Right atrium auricular region (tissue), 2 donors: ENCODE measurements at places on chromosomes 12 and 14. TPM values are rescaled to one million over a fixed set of nuclear protein-coding genes. Genes with fewer than 3 reads are reported as not detected.

- no peak overlapping the region for H3K27ac ChIP-seq
- no peak overlapping the region for H3K4me3 ChIP-seq
- DNase-seq = no peak
- H3K36me3 ChIP-seq = no peaks in the 10 kb centered on the region
Measured at GRCh38 chr12:89203144-89203543, 149.2 kb downstream of the DUSP6 start.

DNA sequence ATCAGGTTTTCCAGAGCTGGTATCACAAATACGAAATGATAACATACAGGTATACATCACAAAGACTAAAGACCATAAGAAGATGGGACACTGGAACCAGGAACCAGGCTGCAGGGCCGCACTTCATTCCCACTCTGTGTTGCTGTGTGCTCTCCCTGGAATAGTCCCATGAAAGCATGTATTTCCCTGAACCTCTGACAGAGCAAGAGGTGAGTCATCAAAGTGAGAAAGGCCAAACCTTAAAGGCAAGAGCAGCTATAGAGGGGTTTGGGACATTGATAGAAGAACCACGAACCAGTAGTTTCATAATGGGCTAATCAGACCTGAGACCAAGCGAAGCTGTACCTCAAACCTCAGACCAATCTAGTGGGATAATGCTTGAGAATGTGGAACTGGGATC lies 283.0 kb upstream of the PRKD1 start:
- H3K27me3 ChIP-seq = no peaks in the 10 kb centered on the region
- DNase-seq = no peak
- no peaks in the 10 kb centered on the region for H3K4me1 ChIP-seq
- no peaks in the 10 kb centered on the region for H3K36me3 ChIP-seq
- no peak overlapping the region for H3K4me3 ChIP-seq
- no peak overlapping the region for H3K27ac ChIP-seq

DNA sequence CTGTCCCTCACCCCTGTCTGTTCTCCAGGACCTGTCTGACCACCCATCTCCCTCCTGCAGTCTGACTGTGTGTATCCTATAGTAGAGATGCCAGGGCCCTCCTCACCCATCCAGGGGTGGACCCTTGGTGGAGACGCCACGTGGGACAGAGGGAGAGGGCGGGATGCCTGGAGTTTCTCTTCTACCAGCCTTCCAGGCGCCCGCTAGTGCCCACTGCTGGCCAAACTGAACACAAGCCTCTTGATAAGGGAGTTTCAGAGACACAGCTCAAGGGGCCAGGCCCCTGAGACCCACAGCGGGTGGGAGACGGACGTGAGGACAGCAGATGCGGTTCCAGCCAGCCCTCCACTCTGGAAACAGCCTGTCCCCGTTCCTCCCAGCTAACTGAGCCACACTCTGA lies 147.3 kb downstream of the RBM19 start:
- no peaks in the 10 kb centered on the region for H3K27me3 ChIP-seq
- DNase-seq = no peak

GRCh38 chr14:66046035-66046434 lies 440.1 kb upstream of the CCDC196 start:
- H3K27me3 ChIP-seq = no peaks in the 10 kb centered on the region
- H3K36me3 ChIP-seq = no peaks in the 10 kb centered on the region
- H3K27ac ChIP-seq = peak overlapping the region; percentile 81
- no peak overlapping the region for H3K4me3 ChIP-seq

DNA sequence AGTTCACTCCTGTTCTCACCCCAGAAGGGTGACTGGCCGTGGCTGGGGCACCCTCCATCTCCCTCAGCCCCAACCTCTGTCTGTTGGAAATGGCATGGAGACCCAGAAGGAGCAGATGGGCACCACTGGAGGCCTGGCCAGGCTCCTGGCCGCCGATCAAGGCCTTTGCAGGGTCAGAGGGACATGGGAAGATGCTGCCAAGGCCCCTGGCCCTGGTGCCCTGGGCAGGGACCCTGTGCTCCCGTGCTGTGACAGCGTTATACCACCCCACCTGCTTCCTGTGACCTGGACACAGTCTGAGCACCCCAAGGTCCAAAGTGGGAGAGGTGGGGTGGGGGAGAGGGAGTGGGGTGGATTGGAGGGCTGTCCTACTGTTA lies 3.5 kb downstream of the INF2 start:
- DNase-seq = no peak
- no peak overlapping the region for H3K4me3 ChIP-seq
- no peaks in the 10 kb centered on the region for H3K4me1 ChIP-seq
- no peaks in the 10 kb centered on the region for H3K27me3 ChIP-seq
- no peaks in the 10 kb centered on the region for H3K36me3 ChIP-seq

DNA sequence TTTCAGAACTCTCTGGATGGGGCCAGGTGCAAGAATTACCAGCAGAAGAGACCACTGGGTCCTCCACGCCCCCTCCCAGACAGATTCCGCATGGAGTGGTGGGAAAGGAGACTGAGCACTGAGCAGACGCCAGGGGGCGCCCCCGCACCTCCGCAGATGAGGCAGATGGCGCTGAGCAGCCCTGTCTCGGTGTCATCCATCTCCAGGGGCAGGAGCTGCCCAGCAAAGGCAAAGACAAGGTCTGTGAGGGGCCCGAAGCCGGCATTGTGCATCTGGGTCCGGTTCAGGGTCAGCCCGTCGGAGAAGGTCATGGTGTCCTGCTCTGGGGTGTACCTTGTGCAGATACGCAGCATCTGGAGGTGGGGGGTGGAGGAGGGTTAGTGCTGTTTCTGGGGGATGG lies 6.3 kb upstream of the ITGB7 start:
- DNase-seq = peak; percentile 82
- peaks cover 34% of the 10 kb centered on the region for H3K36me3 ChIP-seq
- H3K27ac ChIP-seq = peak overlapping the region; percentile 77
- H3K4me3 ChIP-seq = peak overlapping the region; percentile 30
- H3K27me3 ChIP-seq = no peaks in the 10 kb centered on the region

DNA sequence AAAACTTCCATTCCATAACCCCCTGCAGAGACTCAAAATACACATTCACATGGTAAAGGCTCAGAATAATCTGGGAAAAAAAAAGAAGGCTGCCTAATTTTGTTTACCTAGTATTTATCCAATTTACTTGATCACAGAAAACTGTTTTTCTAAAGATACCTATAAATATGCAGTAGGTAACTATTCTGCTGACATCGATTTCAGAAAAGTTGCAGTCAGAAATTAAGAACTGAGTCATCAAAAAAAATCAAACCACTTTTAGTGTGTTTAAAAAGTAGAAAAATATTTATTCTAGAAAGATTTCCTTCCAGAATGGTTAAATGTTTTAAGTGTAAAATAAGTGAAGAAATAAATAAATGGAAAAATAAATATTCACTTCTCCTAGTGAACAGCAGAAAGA lies 254.5 kb upstream of the CAND1 start:
- no peaks in the 10 kb centered on the region for H3K4me1 ChIP-seq
- DNase-seq = no peak
- no peak overlapping the region for H3K27ac ChIP-seq
- H3K36me3 ChIP-seq = no peaks in the 10 kb centered on the region
- H3K27me3 ChIP-seq = no peaks in the 10 kb centered on the region

- no peaks in the 10 kb centered on the region for H3K27me3 ChIP-seq
- no peak for DNase-seq
- H3K4me3 ChIP-seq = no peak overlapping the region
- H3K27ac ChIP-seq = peak overlapping the region; percentile 90
Measured at GRCh38 chr12:104669851-104670337, 213.1 kb downstream of the CHST11 start.

- H3K27me3 ChIP-seq = no peaks in the 10 kb centered on the region
- no peak overlapping the region for H3K27ac ChIP-seq
- no peak overlapping the region for H3K4me3 ChIP-seq
- no peaks in the 10 kb centered on the region for H3K36me3 ChIP-seq
Measured at GRCh38 chr12:128114485-128114884, 152.5 kb upstream of the TMEM132C start.

DNA sequence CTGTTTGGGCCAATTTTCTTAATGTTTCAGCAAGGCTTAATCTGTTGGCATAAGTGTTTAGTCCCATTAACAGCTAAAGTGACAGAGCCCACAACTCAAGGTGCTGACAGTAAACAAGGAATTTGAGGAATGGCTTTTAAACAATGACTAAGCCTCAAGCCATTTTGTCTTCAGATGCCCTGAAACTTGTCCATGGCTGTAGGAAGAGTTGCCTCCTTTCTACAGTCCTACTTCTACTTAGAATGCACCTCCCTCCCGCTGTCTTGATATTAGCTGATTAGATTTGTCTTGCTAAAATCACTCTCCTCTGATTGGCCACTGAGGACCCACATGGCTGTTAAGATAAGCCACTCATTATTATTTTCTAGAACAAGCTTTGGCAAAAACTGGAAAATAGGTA lies 188.4 kb upstream of the OTX2 start:
- no peaks in the 10 kb centered on the region for H3K36me3 ChIP-seq
- no peak for DNase-seq
- no peaks in the 10 kb centered on the region for H3K4me1 ChIP-seq
- no peaks in the 10 kb centered on the region for H3K27me3 ChIP-seq

- no peaks in the 10 kb centered on the region for H3K27me3 ChIP-seq
- H3K36me3 ChIP-seq = no peaks in the 10 kb centered on the region
- H3K4me3 ChIP-seq = no peak overlapping the region
- H3K4me1 ChIP-seq = no peaks in the 10 kb centered on the region
- no peak for DNase-seq
Measured at GRCh38 chr14:94018308-94018707, 7.8 kb upstream of the OTUB2 start.

DNA sequence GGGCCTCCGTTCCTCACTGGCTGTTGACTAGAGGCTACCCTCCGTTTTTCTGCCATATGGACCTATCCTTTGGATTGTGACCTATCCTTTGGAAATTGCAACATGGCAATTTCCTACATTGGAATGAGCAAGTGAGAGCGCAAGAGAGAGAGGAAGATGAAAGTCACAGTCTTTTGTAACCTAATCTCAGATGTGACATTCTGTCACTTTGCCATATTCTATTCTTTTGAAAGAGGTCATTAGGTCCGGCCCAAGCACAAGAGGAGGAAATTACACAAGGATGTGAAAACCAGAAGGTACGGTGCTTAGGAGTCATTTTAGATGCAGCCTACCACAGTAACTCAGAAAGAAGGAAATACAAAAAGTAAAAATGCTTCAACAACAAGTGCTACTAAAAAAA lies 47.3 kb upstream of the SRP54 start:
- H3K36me3 ChIP-seq = no peaks in the 10 kb centered on the region
- H3K4me3 ChIP-seq = no peak overlapping the region
- no peak for DNase-seq
- no peak overlapping the region for H3K27ac ChIP-seq

GRCh38 chr12:6377667-6377994 lies 2.3 kb upstream of the SCNN1A start:
- peaks cover 32% of the 10 kb centered on the region for H3K4me1 ChIP-seq
- H3K27ac ChIP-seq = no peak overlapping the region
- H3K36me3 ChIP-seq = no peaks in the 10 kb centered on the region
- H3K27me3 ChIP-seq = no peaks in the 10 kb centered on the region
- no peak for DNase-seq

- H3K27ac ChIP-seq = no peak overlapping the region
- no peak overlapping the region for H3K4me3 ChIP-seq
- no peaks in the 10 kb centered on the region for H3K27me3 ChIP-seq
- no peaks in the 10 kb centered on the region for H3K36me3 ChIP-seq
- H3K4me1 ChIP-seq = no peaks in the 10 kb centered on the region
Measured at GRCh38 chr12:10191865-10192264, 13.0 kb downstream of the TMEM52B start.

DNA sequence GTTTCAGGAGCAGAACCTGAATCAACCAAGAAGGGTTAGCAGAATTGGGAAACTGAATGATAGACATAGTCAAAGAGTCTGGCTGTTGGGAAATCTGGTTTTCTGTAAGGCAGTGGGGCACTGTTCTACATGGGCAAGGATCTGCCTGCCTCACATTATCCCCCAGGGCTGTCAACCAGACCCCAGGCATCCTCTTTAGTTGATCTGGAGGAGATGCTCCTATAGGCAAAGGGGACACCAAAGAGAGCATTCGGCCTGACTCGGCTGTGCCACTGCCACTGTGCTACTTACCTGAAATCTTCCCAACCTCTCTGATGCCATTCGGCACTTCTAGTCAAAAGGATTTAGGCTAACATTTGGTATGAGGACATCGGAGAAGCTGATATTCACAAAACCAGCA lies 4.1 kb downstream of the ISCU start:
- no peaks in the 10 kb centered on the region for H3K27me3 ChIP-seq
- no peak for DNase-seq
- H3K36me3 ChIP-seq = peaks cover 58% of the 10 kb centered on the region
- peak overlapping the region; percentile 69 for H3K27ac ChIP-seq

GRCh38 chr12:9961106-9961505 lies 10.1 kb upstream of the CLEC12A start:
- no peak for DNase-seq
- H3K27ac ChIP-seq = no peak overlapping the region
- H3K4me3 ChIP-seq = no peak overlapping the region
- no peaks in the 10 kb centered on the region for H3K27me3 ChIP-seq

The NGB gene
- not detected for total RNA-seq

The NOVA1 gene
- 5.1 TPM for total RNA-seq

The NOS1 gene
- 0.67 TPM for total RNA-seq

The RD3L gene
- 25.2 TPM for total RNA-seq

The LRFN5 gene
- total RNA-seq = 0.39 TPM

The ACOT6 gene
- not detected for total RNA-seq

The HOXC9 gene
- total RNA-seq = not detected

The RFX4 gene
- not detected for total RNA-seq
